ENCODE measurements at places on chromosomes 12 and 14. TPM values are rescaled to one million over a fixed set of nuclear protein-coding genes. Genes with fewer than 3 reads are reported as not detected.

ALKBH1 gene
- total RNA-seq: 13.5 TPM

PHETA1 gene
- 9.0 TPM for total RNA-seq

SLC4A8 gene
- total RNA-seq: 5.5 TPM

KRT76 gene
- not detected for total RNA-seq

SDR9C7 gene
- total RNA-seq: not detected

TSHR gene
- total RNA-seq: not detected

PROX2 gene
- not detected for total RNA-seq
